ENCODE measurements at places on chromosomes 11 and 22. TPM values are rescaled to one million over a fixed set of nuclear protein-coding genes. Genes with fewer than 3 reads are reported as not detected.

GRCh38 chr11:74169738-74170458 is 904 bp downstream of the C2CD3 start:
- peaks cover 40% of the 10 kb centered on the region for H3K4me1 ChIP-seq
- no peak for DNase-seq
- no peaks in the 10 kb centered on the region for H3K27me3 ChIP-seq

GRCh38 chr11:34250211-34250610 is 107.6 kb downstream of the ABTB2 start:
- no peak overlapping the region for H3K27ac ChIP-seq
- H3K36me3 ChIP-seq: no peaks in the 10 kb centered on the region
- peaks cover 49% of the 10 kb centered on the region for H3K4me1 ChIP-seq
- no peak for DNase-seq
- no peaks in the 10 kb centered on the region for H3K27me3 ChIP-seq
- H3K4me3 ChIP-seq: no peak overlapping the region

Gene SYT7
- polyA plus RNA-seq: not detected

Gene CAPN1
- 115 TPM for polyA plus RNA-seq
